Activated T-cell treated with anti-CD3 and anti-CD28 coated beads, Interleukin-2, amount 50 U/mL, for 4 hours (primary cell): ENCODE measurements at places on chromosomes 12 and 14. TPM values are rescaled to one million over a fixed set of nuclear protein-coding genes. Genes with fewer than 3 reads are reported as not detected.

DNA sequence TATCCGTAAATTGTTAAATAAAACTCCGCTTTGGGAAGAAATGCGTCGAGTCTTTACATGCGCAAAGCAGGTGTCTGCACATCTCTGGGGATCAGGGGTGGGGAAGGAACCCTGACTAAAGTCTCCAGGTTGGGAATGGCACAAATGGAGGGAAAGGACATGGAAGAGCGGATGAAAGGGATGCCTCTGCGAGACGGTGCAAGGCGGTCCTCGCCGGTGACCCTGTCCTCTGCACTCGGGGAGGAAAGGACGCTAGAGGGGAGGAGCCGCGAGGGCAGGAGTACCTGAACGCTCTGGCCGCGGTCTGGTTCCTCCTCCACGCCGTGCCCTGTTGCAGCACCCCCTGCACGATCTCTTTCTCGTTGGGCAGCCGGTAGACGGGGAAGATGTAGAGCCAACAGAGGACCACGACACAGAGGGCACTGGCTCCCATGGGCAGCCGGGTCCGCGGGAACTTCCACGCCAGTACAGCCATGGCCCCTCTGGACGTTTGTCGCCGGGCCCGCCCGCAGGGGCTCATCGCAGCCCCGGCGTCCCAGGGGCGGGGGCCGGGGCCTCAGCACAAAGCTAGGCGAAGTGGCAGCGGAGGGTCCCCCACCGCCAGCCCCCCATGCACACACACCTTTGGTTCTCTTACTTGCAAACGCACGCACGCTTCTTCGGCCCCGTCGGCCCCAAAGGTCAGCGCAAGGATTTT, 646 bp downstream of the ST8SIA1 start:
- DNase-seq = no peak

- no peak for DNase-seq
Measured at GRCh38 chr12:89825591-89826449, 117.2 kb upstream of the ATP2B1 start.

- no peak for DNase-seq
Measured at GRCh38 chr12:105100207-105100985, 7.1 kb upstream of the WASHC4 start.

SERPINA6 gene
- total RNA-seq = not detected

PLEKHD1 gene
- total RNA-seq = 0.16 TPM

DNA sequence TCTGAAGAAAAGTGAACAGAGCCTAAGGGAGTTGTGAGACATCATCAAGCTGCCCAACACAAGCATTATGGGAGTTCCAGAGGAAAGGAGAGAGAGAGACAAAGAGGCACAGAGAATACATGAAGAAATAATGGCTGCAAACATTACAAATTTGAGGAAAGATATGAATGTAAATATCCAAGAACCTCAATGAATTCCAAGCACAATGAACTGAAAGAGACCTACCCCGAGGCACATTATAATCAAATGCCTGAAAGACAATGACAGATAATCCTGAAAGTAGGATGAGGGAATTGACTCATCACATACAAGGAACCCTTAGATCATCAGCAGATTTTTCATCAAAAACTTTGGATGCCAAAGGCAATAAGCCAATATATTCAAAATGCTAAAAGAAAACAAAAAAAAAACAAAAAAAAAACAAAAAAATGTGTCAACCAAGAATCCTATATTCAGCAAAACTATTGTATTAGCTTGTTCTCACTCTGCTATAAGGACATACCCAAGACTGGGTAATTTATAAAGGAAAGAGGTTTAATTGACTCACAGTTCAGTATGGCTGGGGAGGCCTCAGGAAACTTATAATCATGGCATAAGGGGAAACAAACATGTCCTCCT, 37.8 kb downstream of the BCL2L14 start:
- no peak for DNase-seq

DNA sequence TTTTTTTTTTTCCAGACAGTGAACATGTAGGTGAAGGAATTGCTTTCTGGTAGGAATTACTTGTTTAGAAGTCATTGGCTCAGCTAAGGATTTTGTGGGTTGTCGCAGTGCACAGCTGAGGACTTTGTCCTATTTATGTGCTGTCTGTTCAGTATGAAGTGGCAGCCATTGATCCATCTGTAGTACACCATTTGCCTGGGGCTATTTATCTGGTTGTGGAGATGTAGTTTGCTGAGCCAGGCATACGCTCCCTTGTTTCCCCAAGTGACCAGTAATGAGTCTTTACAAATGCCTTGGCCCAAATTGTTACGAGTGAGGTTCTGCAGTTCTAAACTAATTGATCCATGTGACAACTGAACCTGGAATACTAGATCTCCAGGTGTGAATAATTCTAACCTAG, 140.1 kb downstream of the NRXN3 start:
- DNase-seq = no peak

GRCh38 chr12:115785548-115785947, 491.9 kb downstream of the MED13L start:
- DNase-seq = no peak

TCL1B gene
- total RNA-seq = not detected

DNA sequence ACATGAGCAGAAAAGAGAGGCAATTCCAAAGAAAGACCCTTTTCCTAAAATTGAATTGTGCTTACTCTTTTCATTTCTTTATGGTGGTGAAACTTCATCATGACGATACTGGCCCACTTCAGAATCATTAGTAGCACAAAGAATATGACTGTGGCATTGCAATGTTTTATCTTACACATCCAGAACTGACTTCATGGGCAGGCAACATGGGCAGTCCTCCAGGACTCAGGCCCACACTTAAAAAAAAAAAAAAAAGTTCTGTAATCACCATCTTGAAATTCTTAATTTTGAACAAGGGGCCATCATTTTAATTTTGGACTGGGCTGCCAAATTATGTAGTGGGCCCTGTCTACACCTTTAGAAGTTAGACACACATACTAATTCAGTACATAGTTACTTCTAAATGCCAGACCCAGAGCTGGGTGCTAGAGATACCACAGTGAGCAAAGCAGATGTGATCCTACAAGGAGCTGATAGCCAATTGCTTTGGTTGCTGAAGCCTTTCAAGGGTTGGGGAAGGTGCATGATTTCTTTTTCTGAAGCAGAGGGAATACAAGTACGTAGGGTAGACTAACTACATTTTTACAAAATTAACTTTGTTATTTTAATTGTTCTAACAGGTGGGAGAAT, 35.2 kb downstream of the HELB start:
- DNase-seq = no peak

GLIPR1L1 gene
- not detected for total RNA-seq

TWF1 gene
- 40.7 TPM for total RNA-seq

LMNTD1 gene
- not detected for total RNA-seq

- DNase-seq = no peak
Measured at GRCh38 chr14:36515105-36515593, 4.9 kb downstream of the NKX2-1 start.

GRCh38 chr14:91250912-91251311, 6.4 kb upstream of the GPR68 start:
- no peak for DNase-seq

DNA sequence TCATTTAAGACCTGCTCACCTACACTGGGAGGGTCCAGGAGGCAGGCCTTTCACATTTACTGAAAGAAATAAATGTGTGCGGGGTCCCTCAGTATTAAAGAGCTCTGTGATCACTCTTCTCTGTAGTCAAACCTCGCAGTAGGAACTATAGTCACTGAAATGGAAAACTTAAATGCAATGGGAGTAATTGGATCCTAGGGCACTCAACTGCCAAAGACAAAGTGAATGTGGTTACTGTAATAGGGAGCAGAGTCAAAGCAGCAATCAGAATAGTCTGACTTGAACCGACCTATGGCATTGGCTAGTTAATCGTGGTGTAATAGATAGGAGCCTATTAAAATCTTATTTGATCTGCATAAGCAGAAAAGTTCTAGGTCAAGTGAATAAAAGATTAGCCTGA, 26.6 kb upstream of the DYRK2 start:
- DNase-seq = no peak

LRRK2 gene
- total RNA-seq = 0.20 TPM

- no peak for DNase-seq
Measured at GRCh38 chr14:51284241-51284640, 44.2 kb downstream of the TMX1 start.
